ENCODE measurements at places on chromosomes 3 and 15.

DNA sequence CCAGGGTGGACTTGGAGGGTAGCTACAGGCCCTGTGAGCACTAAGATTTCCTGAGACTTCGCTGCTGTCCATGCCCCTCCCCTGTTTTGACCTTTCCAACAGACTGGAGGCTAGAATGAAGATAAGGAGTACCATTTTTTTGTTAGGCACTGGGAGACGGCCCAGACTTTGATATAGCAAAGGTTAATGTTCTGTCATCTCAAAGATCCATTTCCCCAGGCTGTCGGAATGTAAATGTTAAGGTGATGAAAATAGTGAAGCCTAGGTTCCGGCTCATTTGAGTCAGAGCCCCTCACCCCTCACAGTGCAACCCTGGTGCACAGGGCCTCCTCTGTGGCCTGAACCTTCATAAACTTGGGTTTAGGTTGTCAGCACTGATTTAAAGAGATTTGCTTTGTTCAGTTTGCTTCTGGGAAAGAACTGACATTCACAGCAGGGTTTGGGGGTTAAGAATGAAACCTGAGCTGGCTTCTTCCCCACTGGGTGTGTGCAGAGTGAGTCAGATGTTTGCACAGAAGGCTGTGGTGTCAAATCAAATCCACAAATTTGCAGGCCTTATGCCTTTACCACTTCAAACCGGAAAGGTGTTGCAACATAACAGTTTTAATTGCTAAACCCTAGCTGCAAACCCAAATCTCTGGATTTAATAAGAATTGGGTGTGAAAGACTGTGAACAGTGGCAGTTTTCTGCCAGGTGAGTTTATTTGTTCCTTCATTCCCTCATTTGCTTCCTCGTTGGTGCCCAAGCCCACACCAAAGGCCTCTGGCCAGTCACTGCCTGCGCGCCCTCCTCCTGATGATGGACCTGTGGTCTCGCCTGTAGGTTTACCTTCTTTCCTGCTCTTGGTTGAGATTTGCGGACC is 20.6 kb upstream of the KCTD6 start:
- no peak for DNase-seq

- DNase-seq = no peak
These were observed at the start of gene BDH1 for GRCh38 chr3:197555281-197556261. TSS of gene BDH1 (minus strand) at chr3:197555968. CDS start at chr3:197546443, 9,525 bp downstream.

- DNase-seq = no peak
These were observed 203.6 kb upstream of the NR2F2 start for GRCh38 chr15:96126859-96127258.

GRCh38 chr15:48313216-48313615 is 18.0 kb upstream of the DUT start:
- DNase-seq = no peak

DNA sequence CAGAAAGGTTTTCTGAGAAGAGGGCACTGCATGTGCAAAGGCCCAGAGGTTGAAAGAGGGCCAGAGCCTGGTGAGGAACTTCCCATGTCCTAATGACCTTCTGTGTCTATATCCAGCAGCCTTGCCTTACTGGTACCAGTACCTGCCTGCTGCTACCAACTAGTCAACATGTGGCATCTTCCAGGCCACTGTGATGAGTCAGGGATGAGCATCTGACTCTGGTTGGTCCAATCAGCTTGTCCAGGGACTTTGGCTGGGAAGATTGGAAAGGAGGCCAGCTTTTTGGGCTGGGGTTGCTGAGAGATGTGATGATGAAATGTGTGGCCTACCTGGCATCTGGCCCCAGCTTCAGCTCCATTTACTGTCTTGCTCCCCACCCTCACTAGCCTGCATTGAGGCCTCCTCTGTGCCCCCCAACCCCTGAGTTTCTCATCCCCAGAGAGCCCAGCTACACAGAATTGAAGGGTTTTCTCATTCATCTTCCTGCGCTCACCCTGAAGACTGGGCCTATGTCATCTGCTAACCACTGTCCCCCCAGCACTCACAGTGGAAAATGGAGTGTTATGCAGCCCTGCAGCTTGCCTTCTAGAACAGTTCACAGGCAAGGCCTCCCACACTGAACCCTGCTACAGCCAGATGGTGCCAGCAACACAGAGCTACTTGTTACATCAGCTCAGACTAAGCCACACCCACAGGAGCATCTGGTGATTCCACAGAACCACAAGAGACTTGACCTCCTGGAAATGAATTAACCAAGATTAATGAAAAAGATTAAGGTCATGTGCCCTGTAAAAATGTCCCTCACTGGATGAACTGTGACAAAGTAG is 1.3 kb upstream of the TWF2 start:
- DNase-seq = peak; percentile 87

DNA sequence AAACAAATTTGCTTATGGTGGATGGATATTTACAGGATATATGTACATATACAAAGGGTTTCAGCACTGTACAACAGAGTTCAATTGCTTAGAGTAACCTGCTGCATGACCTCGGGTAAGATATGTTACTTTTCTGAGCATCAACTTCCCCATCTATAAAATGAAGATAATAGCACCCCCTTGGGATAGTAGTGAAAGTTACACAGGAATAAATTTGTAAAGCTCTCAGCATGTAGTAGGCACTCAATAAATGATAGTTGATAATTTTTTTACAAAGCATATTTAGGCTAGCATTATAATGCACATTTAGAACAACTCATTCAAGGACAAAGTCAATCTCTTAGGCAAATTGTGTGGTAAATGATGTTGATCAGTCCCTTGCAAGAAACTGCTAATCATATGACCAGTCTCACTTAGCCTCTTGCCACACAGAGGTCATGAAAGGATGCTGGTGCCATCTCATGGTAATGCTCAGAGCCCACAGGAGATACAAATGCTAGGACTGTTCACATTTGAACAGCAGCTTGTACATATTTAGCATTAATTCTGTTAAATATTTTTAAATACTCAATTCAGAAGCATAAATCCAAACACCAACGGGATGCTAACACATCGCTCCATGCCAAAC is 123.9 kb downstream of the MAGI1 start:
- no peak for DNase-seq

GRCh38 chr15:92885224-92886041 is 14.7 kb upstream of the CHD2 start:
- DNase-seq = no peak

DNA sequence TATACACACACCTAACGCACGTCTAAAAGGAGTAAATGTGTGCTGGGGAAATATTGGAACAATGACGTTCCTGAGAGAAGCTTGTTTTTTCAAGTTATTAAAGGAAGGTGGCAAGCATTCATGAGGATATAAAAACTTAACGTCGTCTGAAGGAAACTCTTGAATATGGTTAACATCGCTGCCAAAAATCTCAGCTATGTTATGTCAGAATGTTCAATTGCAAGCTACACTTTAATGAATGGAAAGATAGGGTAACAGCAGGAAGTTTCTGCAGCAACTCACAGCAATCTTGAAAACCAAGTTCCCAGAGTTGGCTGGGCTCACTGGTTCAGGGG is 54.3 kb upstream of the MEF2A start:
- no peak for DNase-seq

DNA sequence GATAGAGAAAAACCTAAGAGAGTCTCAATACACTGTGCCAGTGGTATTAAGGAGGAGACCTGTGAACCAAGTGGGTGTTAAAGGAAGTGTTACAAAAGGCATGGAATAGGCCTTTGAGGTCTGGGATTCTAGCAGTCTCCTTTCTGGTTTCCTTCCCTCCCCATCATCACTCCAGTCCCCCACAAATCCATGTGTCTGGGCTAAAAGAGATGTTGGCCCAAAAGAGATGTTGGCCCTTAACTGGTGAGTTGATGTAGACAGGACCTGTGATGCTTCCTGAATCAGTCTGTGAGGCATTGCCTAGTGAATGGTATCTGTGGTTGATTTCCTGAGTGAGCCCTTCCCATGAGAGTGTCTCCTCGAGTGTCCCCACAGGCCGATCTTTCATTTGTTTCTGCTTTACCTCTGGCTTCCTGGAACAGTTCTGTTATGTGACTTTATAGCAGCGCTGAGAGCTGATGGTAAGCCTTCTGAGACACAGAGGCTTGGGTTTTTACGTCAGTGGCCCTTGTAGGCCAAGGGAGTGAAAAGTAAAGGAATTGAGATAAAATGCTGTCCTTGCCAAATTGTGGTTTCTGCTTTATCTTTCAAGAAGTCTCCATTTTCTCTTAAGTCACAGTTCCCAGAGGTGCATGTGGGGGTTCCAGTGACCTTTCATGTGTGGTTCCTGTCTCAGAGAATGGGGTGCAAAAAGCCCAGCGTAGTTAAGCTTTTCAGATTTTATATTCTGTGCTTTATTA is 87.8 kb downstream of the KLHL25 start:
- no peak for DNase-seq

DNA sequence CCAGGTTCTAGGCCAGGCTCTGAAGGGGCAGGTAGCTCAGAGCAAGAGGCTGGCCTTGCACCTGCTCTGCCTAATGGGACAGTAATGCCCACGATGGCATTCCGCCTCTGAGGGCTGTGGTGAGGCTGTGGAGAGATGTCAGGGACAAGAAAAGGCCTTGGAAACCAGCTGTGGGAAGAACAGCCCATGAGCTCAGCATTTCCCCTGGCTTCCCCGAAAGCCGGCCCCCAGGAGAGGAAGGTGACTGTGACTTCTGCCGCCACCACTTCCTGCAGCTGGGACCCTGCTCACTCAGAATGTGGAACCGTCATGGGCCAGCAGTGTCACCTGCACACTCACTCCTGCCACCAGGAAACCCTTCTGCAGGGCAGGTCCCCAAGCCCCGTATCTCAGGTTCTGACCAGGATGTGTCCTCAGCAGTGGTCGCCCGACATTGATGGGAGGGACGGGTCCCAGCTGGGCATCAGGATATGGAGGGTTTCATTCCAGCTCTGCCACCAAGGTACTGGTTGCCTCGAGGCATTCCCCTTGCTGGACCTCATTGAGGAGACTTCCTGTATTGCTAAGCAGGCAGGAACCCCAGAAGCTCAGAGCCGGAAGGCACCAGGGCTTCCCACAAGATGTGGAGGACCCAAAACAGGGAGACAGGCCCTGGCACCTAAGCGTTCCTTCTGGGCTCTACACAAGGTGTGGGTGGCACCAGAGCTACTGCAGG is 30.7 kb downstream of the SEMA7A start:
- DNase-seq = no peak

DNA sequence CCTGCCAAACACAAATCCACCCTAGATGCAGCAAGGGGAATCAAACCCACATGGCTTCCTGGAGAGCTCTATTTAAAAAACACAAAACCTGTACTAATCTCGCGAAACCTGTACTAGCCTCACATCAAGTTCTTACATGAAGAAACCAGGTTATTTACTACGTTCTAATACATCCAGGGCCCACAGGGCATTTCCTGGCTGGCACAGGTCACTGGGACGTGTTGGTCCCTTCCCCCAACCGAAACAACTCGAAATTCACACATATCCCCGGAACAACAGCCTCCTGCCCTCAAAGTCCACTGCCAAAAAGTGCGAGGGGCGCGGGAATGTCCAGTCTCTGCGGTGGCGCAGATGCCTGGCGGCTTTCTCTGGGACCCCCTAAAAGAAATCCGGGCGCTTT is 955 bp downstream of the CDCP1 start:
- no peak for DNase-seq

DNA sequence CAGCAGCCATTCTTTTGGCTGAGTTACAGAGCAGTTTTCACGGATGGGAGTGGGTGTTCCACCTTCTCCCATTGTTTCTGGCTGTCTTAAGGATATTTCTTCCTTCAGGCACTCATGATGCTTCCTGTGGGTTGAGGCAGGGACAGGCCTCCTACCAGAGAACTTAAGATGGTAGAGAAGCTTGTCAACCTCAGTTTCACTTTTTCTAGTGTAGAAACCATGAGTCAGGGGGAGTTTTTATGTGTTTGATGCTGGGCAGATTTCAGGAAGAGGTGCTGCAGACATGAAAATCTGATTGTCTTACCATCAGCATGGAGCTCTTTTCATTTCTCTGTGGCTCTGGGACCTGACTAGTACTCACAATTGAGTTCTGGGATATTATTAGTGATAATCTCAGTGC is 48.7 kb upstream of the VEPH1 start:
- no peak for DNase-seq

GRCh38 chr3:145448436-145448835 is 712.5 kb downstream of the PLOD2 start:
- DNase-seq = no peak

DNA sequence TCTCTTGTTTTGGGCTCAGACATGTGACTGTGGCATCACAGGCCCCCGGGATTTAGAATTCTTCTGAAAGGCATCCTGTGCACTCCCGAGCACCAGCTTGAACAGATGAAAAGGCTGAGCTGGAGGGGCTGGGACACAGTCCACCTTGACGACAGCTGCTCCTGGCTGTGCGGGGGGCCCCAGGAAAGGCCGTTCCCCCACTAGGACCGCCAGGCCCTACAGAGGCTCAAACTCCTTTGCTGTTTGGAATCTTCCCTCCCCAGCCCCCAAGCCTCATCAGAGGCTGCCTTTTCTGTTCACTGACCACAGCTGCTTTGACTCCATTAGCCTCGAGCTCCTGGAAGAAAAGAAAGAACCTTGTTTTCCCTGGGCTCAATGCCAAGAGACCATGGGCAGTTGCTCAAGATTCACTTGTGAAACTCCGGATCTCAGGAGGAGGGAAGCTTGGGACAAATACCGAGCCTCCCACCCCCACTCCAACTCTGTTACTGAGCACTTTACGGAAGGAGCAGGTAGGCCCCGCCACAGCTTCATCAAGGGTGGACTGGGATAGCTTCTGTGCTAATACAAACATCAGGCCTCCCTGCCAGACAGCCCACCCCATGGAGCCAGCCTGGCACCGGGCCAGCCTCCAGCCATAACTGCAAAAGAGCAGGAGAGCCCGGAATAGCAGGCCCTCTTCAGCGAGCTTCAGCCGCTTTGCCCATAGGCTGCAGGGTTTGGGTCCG is 15.7 kb downstream of the CIDEC start:
- no peak for DNase-seq

GRCh38 chr15:63504979-63505841 is 817 bp downstream of the USP3 start:
- DNase-seq = no peak

DNA sequence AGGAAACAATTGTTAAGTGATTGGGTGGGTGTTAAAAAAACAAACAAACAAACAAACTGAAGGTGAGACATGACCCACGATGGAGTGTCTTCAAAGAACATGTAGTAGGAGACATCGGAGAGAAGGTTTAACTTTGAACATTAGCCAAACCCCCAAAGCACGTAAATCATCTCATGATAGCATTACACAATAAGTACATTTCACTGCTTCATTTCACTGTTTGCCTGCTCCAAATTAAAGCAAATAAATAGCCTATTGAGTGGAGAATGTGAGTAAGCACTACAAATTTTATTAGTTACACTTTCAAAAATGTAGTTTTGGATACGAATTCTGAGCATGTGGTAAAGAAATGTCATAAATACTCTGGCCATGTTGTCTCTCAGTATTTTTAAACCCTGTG is 287.0 kb downstream of the SI start:
- no peak for DNase-seq

DNA sequence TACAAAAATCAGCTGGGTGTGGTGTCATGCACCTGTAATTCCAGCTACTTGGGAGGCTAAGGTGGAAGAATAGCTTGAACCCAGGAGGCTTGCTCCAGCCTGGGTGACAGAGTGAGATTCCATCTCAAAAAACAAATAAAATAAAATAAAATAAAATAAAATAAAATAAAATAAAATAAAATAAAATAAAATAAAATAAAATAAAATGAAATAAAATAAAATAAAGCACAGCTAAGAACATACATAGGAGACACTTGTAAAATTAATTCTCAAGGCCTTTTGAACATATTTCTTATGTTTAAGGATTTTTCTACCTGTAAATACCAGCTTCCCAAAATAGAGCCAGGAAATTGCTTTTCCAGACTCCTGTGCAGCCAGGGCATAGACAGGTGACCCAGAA is 703.0 kb downstream of the ZPLD1 start:
- no peak for DNase-seq
